Osteoblast (primary cell): ENCODE measurements at places on chromosomes 4 and X. TPM values are rescaled to one million over a fixed set of nuclear protein-coding genes. Genes with fewer than 3 reads are reported as not detected.

DNA sequence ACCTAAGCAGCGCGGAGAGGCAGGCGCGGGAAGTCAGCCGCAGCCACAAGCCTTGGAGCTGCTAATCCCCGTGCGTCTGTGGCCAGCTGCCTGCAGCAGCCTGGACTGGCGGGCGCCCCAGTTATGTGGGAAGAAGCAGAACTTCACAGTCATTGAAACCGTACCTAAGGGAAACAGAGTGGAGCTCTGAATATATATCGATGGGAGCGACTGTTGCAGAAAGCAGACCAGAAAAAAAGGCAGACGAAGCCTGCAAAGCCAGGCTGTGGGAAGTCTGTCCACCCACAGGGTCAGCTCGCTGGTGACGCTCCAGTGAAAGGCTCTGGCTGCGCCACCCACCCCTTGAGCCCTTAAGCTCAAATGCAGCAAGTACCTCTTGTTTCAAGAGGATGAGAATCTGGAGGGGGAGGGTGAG is 24.7 kb downstream of the KCNE5 start:
- peak overlapping the region; percentile 33 for H3K4me3 ChIP-seq
- peaks cover 15% of the 10 kb centered on the region for H3K27me3 ChIP-seq
- H3K36me3 ChIP-seq, result no peaks in the 10 kb centered on the region
- H3K4me1 ChIP-seq, result no peaks in the 10 kb centered on the region
- DNase-seq, result no peak

- peak; percentile 61 for DNase-seq
- H3K27ac ChIP-seq, result no peak overlapping the region
- H3K4me1 ChIP-seq, result no peaks in the 10 kb centered on the region
- no peaks in the 10 kb centered on the region for H3K36me3 ChIP-seq
- peak overlapping the region; percentile 82 for H3K4me3 ChIP-seq
Observed at GRCh38 chr4:88159229-88159725, 838 bp upstream of the ABCG2 start.

GRCh38 chr4:7774301-7775294 is 165.1 kb downstream of the AFAP1 start:
- H3K36me3 ChIP-seq, result peaks cover 98% of the 10 kb centered on the region
- H3K4me1 ChIP-seq, result peaks cover 9% of the 10 kb centered on the region
- DNase-seq, result peak; percentile 30
- H3K4me3 ChIP-seq, result no peak overlapping the region

Gene GJB1
- not detected in 2 replicates for total RNA-seq

Gene GAB3
- 3.2 and 6.9 TPM in 2 replicates for total RNA-seq
